ENCODE measurements at places on chromosomes 3 and 15.

- DNase-seq, result no peak
Measured at GRCh38 chr15:74832826-74833225, 6.4 kb downstream of the CPLX3 start.

DNA sequence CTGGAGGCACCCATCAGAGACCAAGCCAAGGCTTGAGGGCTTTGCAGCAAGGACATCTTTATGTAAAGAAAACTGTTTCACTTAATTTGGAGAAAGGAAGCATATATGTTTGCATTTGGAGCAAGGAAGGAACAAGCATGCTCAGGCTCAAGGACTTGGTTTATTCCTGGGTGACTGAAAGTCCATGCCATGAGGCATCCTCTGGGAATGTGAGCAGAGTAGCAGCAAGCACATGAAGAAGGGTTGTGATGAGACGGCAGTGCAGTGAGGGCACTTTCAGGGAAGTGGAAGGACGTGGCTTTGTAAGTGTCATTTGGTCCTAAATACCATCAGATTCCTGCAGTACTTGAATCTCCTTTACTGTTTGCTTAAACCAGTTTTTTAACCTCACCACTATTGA lies 26.8 kb downstream of the POLG start:
- no peak for DNase-seq

DNA sequence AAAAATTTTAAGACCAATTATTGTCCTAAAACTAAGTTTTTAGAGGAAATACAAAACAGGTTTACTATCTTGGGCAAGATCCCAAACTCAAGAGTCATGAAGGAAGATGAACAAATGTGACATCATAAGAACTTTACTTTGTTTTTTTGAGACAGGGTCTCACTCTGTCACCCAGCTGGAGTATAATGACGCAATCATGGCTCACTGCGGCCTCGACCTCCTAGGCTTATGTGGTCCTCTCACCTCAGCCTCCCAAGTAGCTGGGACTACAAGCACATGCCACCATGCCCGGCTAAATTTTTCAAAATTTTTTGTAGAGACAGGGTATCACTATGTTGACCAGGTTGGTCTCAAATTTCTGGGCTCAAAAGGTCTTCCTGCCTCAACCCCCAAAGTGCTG lies 69.3 kb downstream of the PCSK6 start:
- DNase-seq, result no peak

DNA sequence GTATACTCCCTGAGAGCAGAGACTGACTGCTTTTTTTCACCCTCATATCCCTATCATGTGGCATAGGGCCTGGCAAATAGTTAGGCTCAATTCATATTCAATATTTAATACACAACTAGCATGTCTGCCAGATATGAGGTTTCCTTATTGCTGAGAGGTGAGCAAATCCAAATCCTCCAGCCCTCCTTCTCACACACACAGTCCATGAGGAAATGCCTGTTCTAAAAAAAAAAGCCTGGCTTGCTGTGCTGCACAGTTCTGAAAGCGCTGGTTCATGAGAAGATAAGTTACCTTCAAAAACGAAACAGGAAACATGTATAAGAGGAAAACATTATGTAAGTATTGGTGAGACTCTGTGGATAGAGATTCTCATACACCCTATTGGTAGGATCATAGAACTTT lies 15.5 kb upstream of the ACAP2 start:
- peak; percentile 12 for DNase-seq

DNA sequence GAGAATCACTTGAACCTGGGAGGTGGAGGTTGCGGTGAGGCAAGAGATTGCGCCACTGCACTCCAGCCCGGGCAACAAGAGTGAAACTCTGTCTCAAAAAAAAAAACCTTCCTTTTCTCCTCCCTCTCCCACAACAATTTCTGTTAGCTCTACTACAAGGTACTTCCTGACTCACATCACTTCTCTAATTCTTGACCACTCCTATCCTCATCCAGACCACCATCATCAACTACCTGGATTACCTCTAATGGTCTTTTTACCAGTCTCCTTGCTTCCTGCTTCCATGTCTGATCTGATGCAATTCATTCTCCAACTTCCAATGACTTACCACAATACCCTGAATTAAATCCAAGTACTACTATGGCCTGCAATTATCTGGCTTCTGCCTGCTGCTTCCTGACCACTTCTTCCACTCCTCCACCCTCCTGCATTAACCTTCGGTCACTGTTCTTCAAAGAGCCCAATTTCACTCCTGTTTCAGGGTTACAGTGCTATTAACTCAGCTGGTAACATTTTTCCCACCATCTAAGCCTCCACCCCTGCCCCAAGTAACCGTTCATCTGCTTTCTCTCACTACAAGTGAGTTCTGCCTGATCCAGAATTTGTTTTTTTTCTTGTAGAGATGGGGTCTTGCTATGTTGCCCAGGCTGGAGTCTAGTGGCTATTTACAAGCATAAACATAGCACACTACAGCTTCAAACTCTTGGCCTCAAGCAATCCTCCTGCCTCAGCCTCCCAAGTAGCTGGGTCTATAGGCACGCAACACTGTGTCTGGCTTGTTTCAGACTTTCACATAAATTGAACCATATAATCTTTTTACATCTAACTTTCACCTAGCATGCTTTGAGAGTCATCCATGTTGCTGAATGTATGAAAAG lies 27.8 kb downstream of the DCAF1 start:
- DNase-seq, result no peak

GRCh38 chr3:32454731-32455608 lies 47.7 kb downstream of the CMTM6 start:
- DNase-seq, result no peak

GRCh38 chr3:122258757-122259371 lies 66.2 kb upstream of the CSTA start:
- peak; percentile 31 for DNase-seq

GRCh38 chr15:38307251-38307650 lies 54.6 kb downstream of the SPRED1 start:
- DNase-seq, result no peak

DNA sequence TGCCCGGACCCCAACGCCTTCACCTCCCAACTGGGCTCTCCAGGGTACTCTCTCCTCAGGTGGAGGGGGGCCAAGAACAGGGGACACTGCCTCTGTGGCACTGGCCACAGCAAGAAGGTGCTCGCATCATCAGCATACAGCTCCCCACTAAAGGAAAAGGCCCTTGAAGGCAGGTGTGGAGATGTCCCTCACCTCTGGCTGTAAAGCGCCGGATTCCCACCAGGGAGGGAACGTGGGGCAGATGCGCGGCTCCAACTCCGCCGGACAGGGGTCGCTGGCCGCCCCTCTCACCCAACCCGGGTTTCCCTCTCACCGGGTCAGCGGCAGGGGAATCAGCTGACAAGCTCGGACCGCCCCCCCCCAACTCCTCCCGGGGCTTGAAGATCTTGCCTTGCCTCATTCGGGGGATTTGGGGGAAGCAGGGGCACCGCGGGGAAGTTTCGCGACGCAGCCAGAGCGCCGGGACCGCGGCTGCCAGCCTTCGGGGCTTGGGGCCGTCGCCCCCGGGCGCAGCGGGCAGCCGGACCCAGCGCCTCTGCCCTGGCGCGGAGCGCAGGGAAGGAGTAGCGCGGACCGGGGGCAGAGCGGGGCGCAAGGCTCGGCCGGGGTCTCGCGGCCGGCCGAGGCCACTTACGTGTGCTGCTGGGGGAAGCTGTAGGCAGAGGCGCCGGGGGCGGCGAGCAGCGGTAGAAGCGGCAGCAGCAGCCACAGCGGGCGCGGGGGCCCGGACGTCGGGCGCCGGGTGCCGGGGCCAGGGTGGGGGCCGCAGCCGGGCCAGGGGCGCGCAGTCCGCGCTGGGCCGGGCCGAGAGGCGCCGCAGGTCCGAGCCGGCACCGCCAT lies 630 bp downstream of the CACNA2D2 start:
- DNase-seq, result no peak

GRCh38 chr3:126191246-126191645 lies 10.9 kb upstream of the ALDH1L1 start:
- DNase-seq, result no peak

DNA sequence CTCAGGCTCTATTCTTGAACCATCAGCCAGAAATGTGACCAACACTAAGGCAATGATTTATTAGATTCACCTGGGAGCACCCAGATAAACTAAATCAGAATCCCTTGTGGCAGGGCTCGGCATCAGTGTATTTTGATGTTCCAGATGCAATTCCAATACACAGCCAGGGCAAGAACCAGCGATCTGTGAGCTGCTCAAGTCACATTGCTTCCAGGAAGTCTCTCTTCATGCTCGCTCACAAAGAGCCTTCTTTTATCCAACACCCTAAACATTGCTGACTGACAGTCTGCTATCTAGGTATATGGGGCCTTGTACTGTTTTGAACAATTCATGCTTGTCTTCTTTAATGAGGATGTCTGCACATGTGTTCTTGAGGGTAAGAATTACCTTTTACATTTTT lies 40.9 kb upstream of the GOLGA8J start:
- DNase-seq, result no peak

DNA sequence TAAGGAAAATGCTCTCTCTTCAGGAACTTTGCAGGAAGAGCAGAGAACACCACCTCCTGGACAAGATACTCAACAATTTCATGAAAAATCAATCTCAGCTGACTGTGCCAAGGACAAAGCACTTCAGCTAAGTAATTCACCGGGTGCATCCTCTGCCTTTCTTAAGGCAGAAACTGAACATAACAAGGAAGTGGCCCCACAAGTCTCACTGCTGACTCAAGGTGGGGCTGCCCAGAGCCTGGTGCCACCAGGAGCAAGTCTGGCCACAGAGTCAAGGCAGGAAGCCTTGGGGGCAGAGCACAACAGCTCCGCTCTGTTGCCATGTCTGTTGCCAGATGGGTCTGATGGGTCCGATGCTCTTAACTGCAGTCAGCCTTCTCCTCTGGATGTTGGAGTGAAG lies 200.5 kb downstream of the AKAP13 start:
- DNase-seq, result no peak

DNA sequence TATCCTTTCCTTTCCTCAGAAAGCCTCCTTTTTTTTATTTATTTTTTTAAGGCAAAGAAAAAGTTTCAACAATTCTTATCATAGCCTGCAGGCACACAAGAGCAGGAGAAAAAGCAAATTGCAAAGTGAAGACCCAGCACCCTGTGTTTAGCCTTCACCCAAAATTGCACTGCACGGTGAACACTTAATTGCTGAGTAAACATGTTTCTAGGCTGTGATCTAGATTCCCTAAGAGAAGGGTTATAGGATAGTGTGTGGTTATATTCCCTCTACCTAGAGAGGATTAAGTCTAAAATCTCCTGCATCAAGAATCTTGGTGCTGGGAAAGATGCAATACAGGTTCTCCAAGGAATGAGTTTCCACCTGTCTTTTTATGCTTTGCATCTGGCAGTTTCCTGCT lies 70.2 kb upstream of the BFSP2 start:
- DNase-seq, result no peak

DNA sequence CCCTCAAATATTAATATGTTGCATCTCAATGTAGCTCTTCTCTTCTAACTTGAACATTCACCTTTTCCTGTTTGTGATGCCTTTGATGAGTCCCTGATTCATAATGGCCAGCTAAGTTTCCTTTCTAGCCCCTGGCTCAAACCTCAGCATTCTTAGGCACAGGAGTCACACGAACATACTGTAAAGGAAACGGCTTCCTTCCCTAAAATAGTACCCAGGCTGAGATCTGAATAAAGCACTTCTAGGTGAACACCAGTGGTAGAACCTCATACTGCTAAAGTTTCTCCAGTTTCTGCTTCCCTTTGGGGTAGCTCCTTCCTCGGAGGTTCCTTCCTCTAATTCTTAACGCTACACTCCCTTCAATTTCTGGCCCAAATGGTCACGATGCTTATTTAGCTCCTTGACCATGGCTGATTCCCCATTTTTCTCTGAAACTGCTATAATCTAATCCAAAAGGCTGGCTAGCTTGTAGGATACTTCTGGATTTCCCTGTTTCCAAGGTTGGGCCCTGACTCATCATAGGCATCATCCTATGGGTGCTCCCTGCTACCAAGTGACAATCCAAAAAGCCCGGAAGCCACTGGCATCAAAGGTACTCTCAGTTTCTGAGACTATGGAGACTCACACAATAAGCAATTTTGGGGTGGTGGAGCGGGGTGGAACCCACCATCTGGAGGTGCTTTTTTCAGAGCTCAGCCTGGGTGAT lies 2.4 kb downstream of the ANAPC13 start:
- DNase-seq, result no peak

GRCh38 chr3:139024968-139025367 lies 4.2 kb upstream of the PRR23B start:
- DNase-seq, result no peak

GRCh38 chr15:89321521-89322410 lies 12.9 kb downstream of the POLG start:
- DNase-seq, result no peak

DNA sequence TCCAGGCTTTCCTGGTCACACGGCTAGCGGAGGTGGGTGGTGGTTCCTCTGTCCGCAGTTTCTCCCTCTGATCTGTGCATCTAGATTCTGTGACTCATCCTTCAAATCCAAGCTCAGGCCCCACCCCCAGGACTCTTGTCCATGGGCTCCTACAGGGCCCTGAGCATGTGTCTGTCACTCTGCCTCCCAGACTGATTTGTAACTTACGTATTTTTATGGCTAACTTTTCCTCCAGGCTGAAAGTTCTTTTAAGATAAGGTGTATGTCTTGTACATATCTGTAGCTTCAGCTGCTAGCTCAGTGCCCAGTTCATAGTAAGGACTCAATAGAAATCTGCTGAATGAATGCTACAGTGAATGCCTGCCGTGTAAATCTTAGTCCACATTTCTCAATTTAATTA lies 8.0 kb downstream of the ESYT3 start:
- no peak for DNase-seq

DNA sequence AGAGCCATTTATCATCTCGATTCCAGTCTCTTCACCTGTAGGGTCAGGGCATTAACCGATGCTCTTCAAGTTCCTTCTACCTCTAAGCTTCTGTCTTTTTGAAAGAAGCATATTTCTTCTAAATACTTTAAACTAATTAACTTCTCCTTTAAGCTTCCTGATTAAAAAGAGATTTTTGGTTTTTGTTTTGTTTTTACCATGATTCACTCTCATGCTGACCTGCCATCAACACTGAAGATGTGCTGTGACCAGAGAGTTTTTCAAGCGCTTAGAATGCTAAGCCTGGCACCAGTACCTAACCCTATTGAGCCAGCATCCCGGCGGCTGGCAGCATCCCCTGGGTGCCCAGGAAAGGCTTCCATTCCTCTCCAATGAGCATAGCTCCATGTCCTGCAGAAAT lies 89.3 kb downstream of the FOXP1 start:
- DNase-seq, result no peak

- DNase-seq, result no peak
Measured at GRCh38 chr15:28897861-28898585, 12.2 kb downstream of the APBA2 start.

- no peak for DNase-seq
Measured at GRCh38 chr15:70636540-70637165, 126.7 kb downstream of the UACA start.

DNA sequence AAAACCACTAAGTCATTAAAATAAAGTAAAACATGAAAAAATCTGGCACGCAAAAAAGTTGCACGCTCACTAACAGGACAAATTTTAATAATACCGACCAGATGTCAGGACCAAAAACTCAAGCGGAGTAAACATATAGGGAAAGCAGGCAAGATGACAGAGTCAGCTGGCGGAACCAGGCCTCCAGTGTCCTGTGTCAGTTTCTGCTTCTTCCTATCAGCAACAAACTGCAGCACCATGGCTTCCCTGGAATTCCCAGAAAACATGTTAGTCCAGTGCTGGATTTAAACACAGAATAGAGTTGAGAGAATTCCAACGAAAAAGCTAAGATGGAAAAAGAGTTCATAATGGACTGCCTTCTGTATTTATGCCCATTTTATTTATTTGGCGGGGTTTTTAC lies 169.1 kb upstream of the ARHGEF26 start:
- DNase-seq, result no peak
